Amygdala (tissue), 56 donors: ENCODE measurements at places on chromosomes 5 and 9.

GRCh38 chr5:33631786-33632185, 191.0 kb downstream of the TARS1 start:
- DNase-seq, result no peak

DNA sequence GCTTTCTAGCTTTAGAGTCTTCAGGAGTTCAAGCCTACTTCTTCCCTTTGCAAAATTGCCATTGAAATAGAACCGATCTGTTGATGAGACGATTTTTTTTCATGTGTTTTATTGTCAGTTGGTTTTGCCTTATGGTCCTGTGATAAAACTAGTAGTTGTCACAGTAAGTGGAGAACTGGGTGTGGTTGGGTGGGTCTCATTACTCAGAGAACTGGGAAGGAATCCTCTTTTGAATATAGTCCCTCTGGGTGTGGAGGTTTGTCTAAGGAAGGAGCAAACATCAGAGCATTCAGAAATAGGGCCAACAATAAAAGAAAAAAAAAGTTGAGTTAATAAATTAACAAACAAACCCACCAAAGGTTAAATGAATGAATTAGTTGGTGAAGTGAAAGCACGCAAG, 69.0 kb downstream of the ALDH1A1 start:
- DNase-seq, result no peak

- DNase-seq, result no peak
Observed at GRCh38 chr5:71481441-71481840, 26.0 kb downstream of the BDP1 start.

DNA sequence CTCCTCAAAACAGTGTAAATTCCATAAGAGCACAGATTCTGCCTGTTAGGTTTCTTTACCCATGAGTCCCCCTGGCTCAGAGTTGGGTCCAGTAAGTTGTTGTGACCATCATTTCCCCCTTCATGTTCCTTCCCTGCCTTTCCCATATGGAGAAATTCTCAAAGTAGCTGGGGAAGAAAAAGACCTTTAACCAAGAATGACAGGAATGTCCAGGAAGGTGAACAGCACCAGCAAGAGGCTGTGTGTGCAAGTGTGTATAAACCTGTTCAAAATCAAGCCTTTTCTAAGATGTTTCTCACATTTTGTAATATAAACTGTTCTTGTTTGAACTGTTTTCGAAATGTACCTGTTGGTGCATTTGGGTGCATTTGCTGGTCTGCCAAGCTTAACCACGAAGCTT, 238.2 kb downstream of the SLIT3 start:
- no peak for DNase-seq

- no peak for DNase-seq
Observed at GRCh38 chr9:136712690-136713544, 545 bp downstream of the DIPK1B start.
